Cerebellar nuclear complex (tissue), 1 donor: ENCODE measurements at places on chromosomes 1 and 21.

- DNase-seq, result no peak
Measured at GRCh38 chr1:111706921-111707320, 32.3 kb downstream of the INKA2 start.

DNA sequence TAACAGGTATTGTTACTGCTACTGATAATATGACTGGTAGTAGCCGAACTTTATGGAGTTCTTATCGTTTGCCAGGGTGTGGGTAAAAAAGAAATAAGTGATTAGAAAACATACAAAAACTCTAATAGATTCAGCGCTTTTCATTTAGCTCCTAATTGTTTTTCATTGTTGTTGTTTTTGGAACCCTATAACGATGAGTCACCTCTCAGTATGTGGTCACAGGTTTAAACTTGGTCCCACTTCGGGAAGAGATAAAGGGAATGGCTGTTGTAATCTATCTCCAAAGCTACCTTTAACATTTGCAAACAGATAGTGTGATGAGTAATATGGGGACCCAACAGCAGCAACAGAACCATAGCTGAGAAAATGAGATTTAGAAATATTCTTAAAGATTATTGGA lies 62.7 kb upstream of the BCL10 start:
- DNase-seq, result no peak

DNA sequence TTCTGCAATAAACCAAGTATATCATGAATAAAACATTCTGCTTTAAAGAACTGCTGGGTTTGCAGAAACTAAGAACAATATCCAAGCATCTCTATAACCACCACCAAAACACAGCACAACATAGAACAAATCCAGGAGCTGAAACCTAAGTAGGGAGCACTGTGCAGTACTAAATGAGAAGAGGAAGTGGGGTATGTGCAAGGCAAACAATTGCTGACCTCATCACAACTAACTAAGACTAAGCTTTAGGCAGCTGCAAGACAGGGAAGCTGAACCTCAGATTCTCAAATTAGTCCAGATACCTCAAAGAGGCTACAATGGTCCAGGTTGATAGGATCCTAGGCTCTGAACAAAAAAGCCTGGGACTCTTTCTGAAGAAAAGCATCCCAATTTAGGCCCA lies 172.6 kb downstream of the SLC44A5 start:
- no peak for DNase-seq

DNA sequence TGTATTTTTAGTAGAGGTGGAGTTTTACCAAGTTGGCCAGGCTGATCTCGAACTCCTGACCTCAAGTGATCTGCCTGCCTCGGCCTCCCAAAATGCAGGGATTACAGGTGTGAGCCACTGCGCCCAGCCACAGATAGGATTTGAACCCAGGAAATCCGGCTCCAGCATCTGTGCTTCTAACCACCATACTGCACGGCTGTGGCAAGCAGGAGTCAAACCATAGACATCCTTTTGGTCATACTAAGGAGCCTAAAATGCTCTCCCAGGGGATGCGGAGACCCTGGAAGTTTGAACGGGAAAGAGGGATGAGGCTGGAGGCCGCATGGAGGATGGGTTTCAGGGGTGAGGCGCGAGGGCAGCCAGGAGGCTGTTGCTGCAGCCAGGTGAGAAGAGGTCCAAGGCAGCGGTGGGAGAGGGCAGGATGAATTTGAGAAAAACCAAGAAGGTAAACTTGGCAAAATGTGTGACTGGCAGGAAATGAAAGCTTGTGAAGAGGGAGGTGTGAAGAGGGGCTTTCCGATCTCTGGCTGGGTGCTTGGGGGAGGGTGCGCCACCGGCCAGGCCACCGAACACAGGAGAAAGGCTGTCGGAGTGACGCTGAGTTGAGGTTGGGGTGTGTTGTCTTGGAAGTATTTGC lies 24.0 kb upstream of the CDK18 start:
- no peak for DNase-seq

DNA sequence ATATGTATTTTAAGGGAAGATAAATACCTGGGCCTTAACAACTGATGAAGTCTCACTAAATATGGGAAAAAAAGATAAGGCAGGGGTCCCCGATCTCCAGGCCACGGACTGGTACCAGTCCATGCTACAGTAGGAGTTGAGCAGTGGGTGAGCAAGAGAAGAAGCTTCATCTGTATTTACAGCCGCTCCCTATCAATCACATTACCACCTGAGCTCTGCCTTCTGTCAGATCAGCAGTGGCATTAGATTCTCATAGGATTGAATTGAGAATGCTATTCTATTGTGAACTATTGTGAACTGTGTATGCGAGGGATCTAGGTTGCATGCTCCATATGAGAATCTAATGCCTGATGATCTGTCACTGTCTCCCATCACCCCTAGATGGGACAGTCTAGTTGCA lies 43.0 kb upstream of the PAXBP1 start:
- no peak for DNase-seq

DNA sequence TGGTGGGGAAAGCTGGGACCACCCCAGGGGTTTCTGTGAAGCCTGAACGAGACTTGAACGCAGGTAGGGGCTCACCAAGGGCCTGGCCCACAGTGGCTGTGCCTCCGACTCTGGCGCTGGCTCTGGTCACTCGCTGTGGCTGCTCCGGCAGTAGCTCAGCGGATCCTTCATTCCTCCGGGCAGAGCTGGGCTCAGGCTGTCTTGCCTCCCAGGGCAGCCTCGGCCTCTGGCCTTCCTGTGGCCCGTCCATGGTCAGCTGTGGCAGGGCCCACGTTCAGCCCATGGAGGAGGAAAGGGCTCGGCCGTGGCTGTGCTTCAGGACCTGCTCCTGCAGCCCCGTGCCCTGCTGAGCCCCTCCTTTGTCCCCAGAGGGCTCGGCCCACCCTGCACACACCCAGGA lies 162.9 kb upstream of the C1orf174 start:
- no peak for DNase-seq

- DNase-seq, result no peak
Measured at GRCh38 chr1:89945852-89946476, 48.9 kb upstream of the ZNF326 start.

GRCh38 chr1:41508290-41508689 lies 23.8 kb upstream of the EDN2 start:
- DNase-seq, result no peak

- DNase-seq, result no peak
Measured at GRCh38 chr1:198601936-198602889, 36.6 kb upstream of the PTPRC start.

DNA sequence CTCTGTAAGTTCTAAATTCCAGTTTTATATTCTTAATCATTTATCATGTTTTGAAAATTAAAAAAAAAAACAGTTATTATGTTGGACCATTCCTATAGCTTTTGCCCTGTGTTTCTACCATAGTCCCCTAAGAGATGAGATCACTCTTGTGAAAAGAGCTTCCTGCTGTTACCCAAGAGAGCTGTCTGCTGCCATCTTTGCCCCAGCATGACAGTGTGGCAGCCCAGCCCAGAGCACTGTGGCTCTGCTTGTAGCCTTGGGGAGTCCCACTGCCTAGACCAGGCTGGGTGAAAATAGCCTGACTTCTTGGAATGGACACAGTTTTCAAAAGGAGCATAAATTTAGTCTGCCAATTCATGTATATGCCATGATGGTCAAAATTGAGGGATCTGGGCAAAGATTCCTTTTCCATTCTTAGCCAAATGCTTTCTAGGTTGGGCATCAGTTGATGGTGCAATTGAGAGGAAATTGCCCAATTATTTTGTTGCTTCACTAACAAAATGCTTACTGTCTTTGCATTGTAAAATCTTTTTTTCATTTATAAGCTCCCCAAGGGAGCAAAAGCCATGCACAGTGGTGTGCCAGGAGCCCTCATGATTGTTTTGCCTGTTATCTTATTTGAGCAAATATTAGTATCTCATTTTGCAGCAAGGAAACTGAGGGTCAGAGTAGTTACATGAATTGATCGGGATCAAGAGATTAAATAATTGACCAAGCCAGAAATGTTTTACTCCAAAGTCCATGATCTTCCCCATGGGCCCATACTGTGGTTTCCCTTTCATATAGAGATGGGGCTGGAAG lies 72.8 kb downstream of the ETS2 start:
- DNase-seq, result no peak

GRCh38 chr1:10694274-10694632 lies 102.2 kb downstream of the CASZ1 start:
- no peak for DNase-seq

DNA sequence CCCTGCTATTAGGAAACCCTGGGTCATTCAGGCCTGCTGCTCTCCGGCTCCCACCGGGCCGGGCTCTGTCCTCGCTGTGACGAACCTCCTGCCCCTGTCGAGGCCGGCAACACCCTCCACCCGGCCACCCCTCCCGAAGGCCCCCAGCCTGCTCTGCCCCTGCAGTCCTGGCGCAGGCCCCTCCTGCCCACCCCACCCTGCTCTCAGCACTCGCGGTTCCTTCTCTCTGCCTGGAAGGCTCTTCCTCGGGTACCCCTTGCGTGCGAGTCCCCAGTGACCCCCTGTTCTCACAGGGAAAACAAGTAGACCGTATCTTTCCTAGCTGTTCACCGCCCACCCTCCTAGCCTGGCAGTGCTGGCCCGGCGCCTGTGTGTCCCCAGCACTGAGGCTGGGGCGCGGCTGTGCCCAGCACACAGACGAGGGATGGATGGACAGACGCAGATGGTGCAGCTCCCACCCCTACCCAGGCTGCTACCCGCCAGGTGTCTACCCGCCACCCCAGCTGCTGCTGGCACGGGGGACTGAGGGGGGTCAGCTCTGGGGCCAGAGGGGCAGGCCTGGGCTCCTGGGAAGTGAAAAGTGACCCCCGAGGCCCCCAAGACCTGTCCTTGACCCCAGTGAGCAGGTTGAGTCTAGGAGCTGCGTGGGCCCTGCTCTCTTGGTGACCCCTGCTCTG lies 3.1 kb upstream of the VWA1 start:
- no peak for DNase-seq

GRCh38 chr1:182235952-182236650 lies 155.5 kb downstream of the GLUL start:
- DNase-seq, result no peak

DNA sequence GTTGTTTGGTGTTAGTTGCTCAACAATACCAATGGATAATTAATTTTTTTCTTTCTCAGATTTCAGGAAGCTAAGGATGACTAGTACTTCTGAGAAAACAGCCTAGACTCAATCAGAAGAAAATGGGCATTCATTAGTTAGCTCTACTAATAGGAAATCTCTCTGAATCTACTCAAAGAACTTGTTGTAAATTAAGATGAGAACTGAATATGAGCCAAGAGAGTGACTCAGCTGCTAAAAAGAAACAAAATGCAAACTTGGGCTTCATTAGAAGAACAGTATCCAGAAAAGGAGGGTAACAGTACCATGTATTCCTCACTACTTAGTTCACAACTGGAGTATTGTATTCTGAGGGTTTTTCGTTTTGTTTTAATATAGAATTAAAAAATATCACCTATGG lies 12.5 kb downstream of the FOXJ3 start:
- DNase-seq, result no peak

DNA sequence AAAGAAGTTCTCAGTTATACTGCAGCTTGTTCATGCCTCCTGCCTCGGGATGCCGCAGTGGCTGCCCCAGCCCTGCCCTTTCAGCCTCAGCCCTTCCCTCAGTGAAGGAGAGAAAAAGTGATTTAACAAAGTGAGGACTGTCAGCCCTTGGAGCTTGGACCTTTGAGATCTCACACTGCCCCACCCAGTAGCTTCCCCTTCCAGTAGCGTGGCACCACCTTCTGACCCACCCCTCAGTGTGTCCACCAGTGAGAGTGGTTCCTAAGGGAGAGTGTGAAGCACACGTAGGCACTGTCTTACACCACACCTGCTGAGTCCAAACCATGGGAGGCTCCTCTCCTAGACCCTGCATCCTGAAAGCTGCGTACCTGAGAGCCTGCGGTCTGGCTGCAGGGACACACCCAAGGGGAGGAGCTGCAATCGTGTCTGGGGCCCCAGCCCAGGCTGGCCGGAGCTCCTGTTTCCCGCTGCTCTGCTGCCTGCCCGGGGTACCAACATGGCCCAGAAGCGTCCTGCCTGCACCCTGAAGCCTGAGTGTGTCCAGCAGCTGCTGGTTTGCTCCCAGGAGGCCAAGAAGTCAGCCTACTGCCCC lies at the start of gene CDA:
CDA (plus strand) TSS at position 464 of the 592 bp plus-strand sequence; CDS start at position 497, 33 bp downstream.
- DNase-seq, result no peak

DNA sequence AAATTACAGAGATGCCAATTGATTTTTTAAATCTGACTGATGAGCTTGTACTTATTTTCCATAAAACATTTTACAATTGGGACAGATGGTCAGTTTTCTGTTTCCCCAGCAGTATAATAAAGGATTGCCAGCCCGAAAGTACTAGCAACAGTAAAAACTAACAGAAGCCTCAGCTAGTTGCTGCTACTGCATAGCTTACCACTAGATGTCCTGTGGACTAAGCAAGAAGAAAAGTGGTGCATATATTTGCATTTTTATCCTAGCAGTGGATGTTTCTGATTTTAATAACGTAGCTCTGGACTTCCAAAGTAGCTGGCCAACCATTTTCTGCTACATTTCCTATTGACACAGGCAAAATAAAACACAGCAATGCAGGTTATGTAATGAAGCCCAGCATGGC lies 241.5 kb downstream of the BARHL2 start:
- DNase-seq, result peak; percentile 65

DNA sequence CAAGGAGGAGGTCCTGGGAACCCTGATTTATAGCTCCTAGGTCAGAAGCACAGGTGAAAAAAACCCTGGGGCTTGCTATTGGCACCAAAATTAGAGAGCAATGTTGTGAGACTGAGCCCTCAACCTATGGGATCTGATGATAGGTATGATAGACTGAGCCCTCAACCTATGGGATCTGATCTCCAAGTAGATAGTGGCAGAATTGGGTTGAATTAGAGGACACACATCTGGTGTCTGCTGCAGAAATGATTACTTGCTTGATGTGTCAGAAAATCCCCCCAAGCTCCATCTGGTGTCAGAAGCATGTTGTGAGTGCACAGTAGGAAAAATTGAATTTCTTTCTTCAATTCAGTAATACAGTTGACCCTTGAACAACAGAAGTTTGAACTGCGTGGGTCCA lies 62.4 kb downstream of the MAP3K21 start:
- DNase-seq, result no peak

DNA sequence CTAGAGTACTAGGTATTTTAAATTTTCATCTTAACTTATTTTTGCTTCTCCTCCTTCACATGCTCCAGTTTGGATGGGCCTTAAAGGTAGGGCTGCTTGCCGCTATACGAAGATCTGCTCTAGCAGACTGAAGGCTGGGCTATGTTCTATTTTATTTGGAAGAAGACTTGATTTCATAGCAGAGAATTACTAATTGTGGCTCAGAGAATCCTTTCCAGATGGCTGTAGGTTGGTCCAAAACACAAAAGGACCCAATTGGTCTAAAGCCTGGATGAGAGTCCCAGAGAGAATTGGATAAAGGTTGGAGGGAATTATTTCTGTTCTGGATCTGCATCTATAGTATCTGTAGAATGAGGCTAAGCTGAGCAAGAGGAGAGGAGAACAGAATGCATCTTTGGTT lies 719.4 kb upstream of the PTBP2 start:
- DNase-seq, result no peak
